ENCODE measurements at places on chromosomes 11 and 22.

DNA sequence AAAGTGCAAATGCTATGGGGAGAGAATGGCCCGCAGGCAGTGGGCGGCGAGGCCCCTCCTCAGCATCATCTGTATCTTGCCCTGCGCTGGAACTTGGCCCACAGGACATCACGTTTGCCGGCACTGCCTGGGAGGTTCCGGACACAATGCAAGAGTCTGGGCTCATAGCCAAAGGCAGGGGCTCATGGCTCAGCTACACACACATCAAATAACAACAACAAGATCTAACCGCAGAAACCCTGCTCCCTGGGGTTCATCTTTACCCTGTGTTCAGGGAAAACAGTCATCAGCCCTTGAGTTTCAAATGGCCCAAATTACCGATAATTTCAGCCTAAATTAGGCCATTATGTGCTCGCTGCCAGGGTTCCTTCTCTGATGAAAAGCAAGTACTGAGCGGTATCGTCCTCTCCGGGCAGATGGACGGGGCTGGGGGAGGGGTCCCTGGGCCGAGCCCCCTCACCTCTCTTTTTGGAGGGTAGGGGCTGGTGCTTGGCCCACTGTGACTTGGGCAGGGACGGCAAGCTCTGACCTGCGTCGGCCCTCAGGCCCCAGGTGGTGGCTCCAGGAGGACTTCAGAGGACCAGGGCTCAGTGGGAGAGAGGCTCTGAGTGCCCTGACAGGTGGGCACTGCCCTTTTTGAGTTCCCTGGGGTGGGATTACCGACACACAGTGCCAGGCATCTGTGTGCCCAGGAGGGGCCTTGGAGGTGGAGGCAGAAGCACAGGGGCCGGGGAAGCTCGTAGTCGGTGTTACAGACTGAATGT is 25.0 kb upstream of the GAL start:
- no peak for DNase-seq

DNA sequence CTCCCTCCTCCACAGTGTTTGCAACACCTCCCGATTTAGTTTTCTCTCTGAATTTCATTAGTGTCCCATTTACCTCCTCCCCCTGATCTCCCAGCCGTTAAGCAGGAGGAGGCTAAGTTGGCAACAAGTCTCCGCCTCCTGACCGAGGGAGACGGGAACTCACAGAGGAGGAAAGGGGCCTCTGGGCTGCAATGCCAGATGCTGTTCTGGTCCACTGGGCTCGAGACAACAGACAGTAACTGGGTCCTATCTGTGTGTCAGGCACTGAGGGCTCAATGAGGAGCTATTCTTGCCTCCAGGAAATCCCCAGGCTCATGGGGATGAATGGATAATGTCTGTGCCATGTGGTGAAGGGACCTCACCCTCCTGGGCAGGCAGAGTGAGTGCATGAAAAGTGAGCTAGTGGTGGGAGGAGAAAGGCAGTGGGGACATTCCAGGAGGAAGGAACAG is 228.1 kb downstream of the TENM4 start:
- DNase-seq: peak; percentile 48

- no peak for DNase-seq
Observed at GRCh38 chr22:19271856-19272535, 19.5 kb downstream of the CLTCL1 start.

- no peak for DNase-seq
Observed at GRCh38 chr11:2836315-2837095, 49.1 kb downstream of the CDKN1C start.

GRCh38 chr11:39910087-39910486 is 1549.4 kb downstream of the LRRC4C start:
- DNase-seq: no peak

DNA sequence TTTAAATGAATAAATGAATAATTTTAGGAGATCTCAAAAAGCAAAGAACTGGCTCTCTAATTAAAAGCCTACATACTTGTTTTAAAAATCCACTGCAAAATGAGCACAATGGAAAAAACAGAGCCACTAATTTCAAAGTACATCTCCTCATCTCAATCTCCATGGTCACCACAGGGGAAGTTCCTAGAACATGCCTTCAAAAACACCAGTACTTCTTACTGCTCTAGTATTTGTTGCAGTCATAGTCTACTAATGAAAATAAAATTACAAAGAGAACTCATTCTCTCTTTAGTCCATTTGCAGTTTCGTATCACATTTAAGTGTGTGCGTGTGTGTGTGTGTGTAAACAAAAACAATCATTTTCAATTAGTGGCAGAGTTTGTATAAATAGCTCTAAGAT is 54.0 kb downstream of the PIK3C2A start:
- DNase-seq: no peak

GRCh38 chr22:26753125-26753862 is 95.9 kb downstream of the MIAT start:
- DNase-seq: no peak

DNA sequence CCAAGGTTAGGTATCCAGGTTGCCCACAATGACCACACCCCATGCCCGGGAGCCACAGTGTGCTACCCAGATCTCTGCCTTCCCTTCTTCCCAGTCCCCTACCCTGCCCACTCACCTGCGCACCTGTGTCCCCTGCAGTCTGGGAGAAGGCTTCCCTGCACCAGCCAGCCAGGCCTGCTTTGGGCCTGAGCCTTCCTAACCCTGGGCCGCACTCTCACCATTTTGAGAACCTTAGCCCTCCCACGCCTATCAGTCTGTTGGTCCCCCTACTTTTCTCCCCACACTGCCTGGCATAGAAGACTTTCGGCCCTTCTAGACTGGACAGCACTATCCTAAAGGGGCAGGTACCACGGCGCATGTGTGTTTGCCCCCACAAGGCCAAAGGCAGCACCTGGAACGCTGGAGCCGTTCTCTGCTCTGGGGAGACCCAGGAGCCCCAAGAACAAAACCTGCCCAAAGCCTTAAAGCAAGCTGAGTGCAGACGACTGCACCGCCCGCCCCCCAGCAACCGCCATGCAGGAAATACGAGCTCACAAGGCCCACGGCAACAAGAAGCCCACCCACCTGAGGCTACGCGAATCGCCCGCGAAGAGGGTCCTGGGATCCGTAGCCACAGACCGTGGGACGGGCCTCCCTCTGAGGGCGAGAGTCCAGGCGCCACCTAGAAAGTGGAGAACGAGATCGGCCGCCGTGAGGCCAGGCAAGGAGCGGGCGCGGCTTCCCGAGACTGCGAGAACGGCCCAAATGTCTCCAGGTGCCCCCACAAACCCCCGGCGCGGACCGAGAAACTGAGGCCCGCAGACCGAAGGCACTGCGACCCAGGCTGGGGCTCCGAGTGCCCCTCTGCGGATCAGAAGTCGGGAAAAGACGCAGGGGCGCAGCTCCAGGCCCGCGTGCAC is 546 bp downstream of the GNB1L start:
- DNase-seq: peak; percentile 60

DNA sequence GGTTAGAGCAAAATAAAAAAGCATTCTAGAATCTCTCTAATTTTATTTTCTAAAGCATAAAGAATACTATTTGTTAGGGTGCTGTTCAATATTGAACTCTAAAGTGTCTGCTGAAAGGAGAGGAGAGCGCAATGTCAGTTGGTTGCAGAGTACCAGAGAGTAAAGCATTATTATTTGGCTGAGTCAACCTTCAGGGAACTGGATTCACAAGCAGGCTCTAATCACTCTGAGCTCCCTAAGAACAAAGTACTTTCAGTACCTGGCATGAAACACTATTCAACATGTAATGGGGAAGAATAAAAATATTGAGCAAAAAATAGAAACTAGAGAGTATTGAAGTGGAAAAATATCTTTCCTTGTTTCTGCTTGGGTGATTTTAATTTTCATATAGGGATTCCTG is 961.0 kb upstream of the CCDC90B start:
- no peak for DNase-seq

- DNase-seq: no peak
Observed at GRCh38 chr22:41356430-41357028, 25.2 kb upstream of the TEF start.

- no peak for DNase-seq
Observed at GRCh38 chr11:120658071-120658423, 146.5 kb downstream of the GRIK4 start.

- no peak for DNase-seq
Observed at GRCh38 chr11:57330029-57330428, 5.3 kb upstream of the TNKS1BP1 start.

DNA sequence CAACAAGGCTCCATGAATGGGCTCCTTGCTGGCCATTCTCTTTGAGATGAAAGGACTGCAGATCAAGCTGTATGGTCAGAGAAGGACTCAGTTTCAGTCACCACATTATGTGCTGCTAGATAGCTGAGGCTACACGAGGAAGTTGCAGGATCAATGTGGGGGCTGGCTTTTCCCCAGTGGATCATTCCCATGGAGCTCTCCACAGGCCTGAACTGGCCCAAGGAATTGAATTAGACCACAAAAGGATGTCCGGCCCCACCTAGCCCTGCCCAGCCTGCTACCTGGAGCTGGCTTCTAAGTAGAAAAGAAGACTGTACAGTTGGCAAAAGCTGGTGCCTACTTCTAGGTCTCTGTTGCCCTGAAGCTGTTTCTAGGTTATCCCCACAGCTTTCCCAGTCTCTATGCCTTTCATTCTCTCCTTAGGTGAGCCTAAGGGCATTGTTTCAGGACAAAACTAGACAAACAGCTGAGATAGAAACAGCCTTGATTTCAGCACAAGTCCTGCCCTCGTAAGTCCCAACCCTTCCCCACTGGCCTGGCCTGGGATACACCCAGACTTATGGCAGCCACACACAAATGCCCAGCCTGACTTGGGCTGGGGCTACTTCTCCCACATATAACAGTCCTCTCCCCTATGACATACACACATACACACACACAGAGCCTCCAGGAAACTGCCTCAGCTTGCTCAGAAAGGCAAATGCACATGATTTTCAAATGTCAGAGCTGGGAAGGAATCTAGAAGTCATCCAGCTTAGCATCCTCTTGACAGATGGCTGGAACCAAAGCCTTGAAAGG is 129.1 kb upstream of the NCAM1 start:
- no peak for DNase-seq

- DNase-seq: no peak
Observed at GRCh38 chr22:46433318-46433717, 97.8 kb downstream of the TRMU start.

DNA sequence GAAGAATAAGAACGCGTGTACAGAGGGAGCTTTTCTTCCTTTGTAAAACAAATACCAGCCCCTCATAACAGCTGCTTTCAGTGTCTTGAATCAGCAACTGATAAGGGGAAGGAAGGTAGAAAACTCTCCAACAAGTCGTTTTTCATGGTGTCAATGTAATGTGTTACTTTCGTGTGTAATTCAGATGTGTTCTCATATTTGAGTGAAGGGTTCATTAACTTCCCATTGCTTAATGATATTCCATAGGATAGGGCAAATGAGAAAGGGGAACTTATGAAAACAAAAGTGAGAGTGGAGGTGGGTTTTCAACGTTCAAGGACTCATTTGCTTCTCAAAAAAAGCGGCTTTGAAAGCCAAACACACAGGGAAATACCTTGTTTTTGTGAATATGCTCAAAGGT is 452.1 kb downstream of the NTM start:
- no peak for DNase-seq

- DNase-seq: no peak
Observed at GRCh38 chr22:18095101-18095805, 15.4 kb upstream of the TUBA8 start.

GRCh38 chr22:30241576-30242371 is 4.8 kb downstream of the LIF start:
- DNase-seq: no peak

DNA sequence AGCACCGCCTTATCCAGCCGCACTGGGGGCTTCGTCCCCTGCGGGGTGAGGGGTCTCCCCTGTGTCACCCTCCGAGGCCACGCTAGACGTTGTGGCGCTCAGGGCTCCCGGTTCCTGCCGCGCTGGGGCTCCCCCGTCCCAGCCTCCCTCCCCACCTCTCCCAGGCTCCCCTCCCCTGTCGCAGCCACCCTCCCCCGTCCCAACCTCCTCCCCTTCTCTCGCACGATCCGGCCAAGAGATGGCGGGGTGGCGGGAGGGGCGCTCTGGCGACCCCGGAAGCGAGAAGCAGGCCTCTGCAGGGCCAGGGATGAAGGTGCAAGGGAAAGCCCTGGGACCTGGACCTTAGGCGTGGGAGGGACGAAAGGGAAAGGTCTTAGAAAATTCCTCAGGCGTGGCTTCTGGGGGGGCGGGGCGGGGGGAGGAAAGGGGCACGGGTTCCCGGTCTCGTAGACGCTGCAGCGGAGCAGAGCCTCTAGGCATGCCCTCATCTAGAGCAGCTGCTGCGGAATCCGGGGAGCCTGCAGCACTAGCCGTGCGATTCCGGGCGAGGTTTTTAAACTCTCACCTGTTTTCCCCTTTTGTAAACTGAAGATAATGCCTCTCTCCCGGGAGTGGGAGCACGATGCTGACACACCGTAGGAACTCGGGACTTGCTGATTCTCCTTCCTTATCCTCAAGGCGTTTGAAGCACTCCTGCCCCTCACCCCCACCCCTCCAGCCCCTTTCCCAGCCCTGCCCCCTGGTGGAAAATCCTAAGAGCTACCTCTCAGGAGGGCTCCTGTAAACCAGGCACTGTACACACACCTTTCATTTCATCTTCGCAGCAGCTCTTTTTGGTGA is 14.4 kb downstream of the KCNJ5 start:
- DNase-seq: peak; percentile 56

GRCh38 chr11:11996321-11997048 is 11.9 kb downstream of the DKK3 start:
- DNase-seq: no peak

DNA sequence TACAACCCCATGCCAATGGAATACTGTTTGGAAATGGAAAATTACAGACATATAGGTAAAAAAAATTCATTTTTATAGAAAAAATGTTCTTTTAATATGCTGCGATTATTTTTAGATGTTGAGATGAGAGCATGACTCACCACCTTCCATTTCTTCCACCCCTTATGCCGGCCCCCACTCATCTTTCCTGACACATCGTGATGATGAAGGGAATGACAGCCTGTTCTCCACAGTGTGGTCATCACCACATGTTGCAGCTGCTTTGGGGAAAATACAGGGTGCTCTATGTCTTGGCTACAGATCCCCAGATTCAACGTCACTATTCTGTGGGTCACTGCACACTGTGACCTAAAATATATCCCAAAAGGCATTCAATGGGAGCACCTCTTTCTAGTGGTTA is 916.2 kb downstream of the METTL15 start:
- DNase-seq: no peak

GRCh38 chr11:43933226-43933607 is 9.2 kb upstream of the C11orf96 start:
- no peak for DNase-seq

- DNase-seq: no peak
Observed at GRCh38 chr22:39699631-39700360, 129.2 kb downstream of the CACNA1I start.

Measured in nephron progenitor cell (in vitro differentiated cells).